ENCODE measurements at places on chromosomes 1 and 21. TPM values are rescaled to one million over a fixed set of nuclear protein-coding genes. Genes with fewer than 3 reads are reported as not detected.

- DNase-seq: no peak
Observed at GRCh38 chr1:187648091-187648490, 819.3 kb downstream of the PLA2G4A start.

- peak; percentile 28 for DNase-seq
Observed at GRCh38 chr1:16614361-16615252, 1.2 kb upstream of the NBPF1 start.

- no peak for DNase-seq
Observed at GRCh38 chr1:64511044-64511443, 41.1 kb downstream of the CACHD1 start.

The SELL gene
- total RNA-seq: not detected

- peak; percentile 42 for DNase-seq
Observed at GRCh38 chr1:89552471-89553081, 27.9 kb downstream of the LRRC8B start.

DNA sequence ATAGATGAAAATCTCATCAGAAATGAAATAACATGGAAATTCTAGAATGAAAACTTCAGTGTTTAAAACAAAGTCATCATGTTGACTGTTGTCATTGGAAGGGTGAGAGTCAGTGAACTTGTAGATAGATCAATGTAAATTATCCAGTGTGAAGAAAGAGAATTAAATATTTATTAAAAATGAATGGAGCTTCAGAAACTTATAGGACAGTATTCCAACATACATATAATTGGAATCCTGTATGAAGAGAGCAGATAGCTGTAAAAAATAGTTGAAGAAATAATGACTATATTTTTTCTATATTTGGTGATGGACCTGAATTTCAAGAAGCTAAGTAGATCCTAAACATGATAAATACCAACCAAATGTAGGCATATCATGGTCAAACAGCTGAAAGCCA lies 60.0 kb downstream of the MAN1A2 start:
- DNase-seq: no peak

DNA sequence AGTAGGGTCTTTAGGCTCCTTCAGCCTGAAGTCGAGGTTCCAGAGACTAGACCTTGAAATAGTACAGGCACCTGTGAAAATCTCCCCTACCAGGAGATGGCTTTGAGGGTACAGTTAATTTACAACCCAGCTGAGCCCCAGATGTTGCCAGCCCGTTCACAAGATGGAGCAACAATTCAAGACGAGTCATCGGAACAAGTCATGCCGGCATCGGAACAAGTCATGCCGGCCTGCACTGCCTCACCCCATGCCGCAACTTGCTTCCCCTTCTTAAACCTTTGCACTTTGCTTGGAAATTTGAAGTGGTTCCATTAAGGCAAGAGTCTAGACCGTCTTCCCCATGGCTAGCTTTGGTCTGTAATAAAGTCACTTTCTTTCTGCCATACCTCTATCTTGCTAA lies 16.0 kb downstream of the HHAT start:
- no peak for DNase-seq

- DNase-seq: no peak
Observed at GRCh38 chr1:110291241-110292030, 47.7 kb upstream of the RBM15 start.

GRCh38 chr1:81314513-81315233 lies 486.1 kb upstream of the ADGRL2 start:
- DNase-seq: no peak
